ENCODE measurements at places on chromosomes 1 and 21.
A peak's percentile ranks its signal among the peaks of the same experiment; 100 is the strongest.

- DNase-seq = no peak
Observed at GRCh38 chr1:24786191-24786590, 40.9 kb downstream of the CLIC4 start.

DNA sequence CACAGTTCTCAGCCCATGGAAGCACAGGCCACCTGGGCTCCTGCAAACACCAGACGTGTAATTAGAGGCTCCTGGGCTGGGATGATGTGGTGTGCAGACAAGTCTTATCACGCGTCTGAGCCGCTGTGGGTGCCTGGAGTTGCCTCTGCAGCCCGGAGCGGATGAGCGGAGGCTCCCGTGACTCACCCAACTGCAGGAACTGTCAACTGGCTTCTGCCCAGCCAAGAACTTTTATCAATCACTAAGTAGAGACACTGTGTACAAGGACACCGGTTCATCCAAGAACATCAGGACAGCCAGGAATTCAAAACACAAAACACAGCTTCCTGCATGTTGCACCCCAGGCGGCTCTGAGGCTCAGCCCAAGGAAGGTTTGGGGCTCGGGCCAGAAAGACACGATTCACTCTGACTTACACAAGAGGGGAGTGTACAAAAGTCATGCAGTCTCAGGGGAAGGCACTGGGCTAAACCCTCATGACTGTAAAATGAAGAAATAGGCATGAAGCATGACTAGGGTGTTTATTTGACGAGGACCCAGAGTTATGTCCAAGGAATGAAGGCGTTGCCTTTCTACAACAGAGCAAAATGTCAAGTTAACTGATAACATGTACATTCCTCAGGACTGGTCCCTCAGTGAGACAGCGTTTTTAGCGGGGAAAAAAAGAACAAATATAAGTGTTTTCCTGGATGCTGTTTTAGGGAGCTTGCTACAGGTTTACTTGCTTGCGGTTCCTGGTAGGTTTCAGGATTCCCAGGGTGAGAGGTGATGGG lies 21.1 kb downstream of the ERRFI1 start:
- DNase-seq = no peak

DNA sequence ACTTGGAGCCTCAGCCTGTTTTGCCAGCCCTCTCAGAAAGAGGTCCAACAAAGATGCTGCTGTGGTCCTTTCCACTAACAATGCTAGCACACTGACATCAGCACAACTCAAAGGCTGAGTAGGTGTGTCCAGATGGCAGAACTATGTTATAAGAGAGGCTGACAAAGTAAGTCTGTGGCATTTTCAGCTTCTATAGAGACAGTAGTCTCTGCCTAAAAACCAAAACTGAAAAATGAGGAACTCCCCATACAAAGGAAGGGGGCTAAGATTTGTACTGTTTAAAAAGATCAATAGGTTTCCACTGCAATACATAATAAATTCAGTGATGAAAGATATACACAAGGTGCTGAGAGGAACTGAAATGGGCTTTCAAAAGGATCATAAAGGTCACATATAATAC lies 12.3 kb downstream of the ERO1B start:
- no peak for DNase-seq

DNA sequence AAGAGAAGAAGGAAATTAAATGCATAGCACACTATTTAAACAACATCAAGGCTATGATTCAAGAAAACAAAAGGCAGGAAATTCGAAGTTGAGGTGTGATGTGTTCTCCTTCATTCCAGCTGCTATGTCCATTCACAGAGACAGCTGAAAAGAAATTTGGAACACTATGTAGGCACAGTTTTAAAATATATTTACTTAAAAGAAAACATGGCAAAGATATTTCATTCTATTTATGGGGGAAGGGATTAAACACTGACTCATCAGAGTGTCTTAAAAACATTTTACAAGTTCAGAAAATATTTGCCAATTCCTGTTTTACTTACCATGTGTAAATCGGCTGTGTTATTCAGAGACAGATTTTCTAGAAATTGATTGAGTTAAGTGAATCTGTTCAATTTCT lies 39.4 kb upstream of the NGF start:
- DNase-seq = no peak

DNA sequence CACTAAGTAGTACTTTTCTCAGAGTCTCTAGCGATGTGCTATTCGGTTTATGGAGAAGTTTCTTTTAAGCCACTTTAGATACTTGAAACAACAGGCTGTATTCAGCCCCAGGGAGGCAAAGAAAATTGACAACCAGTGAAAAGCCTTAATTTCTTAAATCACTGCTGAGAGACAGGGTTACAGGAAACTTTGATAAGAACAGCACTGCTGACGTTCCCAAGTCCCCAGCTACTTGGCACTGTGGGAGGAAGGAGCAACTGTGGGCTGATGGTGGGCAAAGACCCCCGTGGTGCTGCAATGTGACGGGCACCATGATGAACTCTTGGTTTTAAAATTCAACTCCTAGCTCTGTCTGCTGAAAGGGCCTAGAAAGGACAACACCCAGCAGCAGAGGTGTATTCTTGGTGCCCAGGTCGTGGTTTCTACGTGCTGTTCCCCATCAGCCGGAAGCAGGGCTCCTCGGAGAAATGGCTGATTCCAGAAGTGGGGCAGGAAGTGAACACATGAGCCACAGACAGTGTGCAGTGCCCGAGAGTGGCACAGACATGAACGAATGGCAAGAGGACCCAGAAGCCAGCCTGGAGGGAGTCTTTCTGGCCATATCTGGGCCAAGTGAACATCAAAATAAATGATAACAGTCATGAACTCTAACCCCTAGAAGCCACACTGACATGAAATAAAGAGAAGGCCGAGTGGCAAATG lies 5.3 kb downstream of the PTTG1IP start:
- peak; percentile 35 for DNase-seq

GRCh38 chr1:108729481-108729880 lies 16.8 kb downstream of the FNDC7 start:
- DNase-seq = no peak

- DNase-seq = peak; percentile 40
Observed at GRCh38 chr1:207828485-207829158, 76.8 kb downstream of the CD46 start.

GRCh38 chr1:230268371-230269170 lies 157.6 kb downstream of the PGBD5 start:
- no peak for DNase-seq

- no peak for DNase-seq
Observed at GRCh38 chr1:74673351-74674111, at the start of gene ERICH3. Gene ERICH3 (minus strand): TSS chr1:74673792. CDS start chr1:74673519, 273 bp downstream.

GRCh38 chr1:168328731-168329364 lies 48.2 kb downstream of the TBX19 start:
- no peak for DNase-seq

DNA sequence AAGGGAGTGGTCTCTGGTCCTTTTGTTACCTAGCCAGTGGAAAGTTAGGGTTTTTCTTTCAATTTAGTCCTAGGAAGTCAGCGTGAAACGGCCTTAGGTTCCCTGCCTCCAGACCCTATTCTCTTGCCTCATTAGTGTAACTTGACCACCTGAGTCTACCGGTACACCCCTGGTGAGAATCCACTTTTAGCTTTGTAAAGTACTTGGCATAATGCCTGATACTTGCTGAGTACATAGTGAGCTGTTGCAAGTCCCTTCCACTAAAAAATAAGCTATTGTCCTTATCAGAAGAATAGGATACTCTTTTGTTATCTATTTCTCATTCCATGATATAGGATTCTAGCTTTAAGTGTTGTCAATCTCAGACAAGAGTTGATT lies 228.8 kb downstream of the ST6GALNAC3 start:
- DNase-seq = no peak

- no peak for DNase-seq
Observed at GRCh38 chr1:228154670-228155571, 5.2 kb downstream of the GJC2 start.
